ENCODE measurements at places on chromosomes 5 and 9.
A peak's percentile ranks its signal among the peaks of the same experiment; 100 is the strongest.

DNA sequence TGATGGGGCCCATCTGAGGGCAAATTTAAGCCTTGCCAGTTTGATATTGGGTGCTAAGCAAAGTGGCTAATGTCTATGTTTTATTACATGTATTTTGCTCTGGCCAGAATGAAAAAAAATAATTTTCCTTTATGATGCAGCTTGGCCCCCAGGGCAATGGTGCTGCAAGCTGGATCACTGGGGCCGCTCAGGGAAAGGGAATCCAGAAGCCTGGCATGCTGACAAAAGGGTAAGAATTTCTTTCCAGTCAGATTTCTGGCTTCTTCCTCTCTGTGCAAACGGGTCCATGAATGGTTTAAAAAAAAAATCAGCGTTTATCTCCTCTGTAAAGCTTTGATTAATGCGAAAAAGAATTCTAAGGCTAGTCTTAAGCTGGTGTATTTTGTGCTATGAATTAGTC, 138.4 kb downstream of the MAPKAP1 start:
- DNase-seq, result peak; percentile 83

DNA sequence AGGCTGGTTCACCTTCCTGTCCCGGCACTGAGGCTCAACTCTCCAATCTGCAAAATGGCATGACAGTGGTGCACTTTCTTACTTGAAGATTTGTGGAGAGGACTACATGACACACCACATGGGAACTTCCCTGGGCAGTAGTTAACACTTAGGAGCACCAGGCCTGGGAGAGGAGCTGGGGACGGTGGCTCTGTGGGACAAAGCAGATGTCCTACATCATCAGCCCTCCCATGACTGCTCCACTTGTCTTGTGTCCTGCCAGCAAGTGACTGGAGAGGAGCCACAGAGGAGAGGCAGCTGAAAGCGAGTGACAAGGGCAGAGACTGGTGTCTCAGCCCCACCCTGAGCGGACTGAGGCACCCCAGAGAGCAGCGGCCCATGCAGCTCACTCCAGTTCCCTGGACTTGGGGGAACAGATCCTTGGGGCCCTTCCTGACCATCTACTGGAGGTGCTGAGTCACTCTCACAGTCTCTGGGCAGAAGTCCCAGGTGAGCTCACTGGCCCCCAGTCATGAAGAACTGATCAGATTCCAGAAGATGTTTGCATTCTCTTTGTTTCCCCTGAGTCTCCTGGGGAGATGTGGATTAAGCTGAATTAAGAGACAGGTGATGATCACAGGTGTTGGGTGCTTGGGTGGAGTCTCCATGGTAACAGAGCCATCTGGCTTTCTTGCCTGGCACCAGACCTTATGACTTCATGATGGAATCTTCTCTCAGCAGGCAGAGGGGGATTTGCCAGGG, 13.2 kb upstream of the SLC25A48 start:
- peak; percentile 9 for DNase-seq

DNA sequence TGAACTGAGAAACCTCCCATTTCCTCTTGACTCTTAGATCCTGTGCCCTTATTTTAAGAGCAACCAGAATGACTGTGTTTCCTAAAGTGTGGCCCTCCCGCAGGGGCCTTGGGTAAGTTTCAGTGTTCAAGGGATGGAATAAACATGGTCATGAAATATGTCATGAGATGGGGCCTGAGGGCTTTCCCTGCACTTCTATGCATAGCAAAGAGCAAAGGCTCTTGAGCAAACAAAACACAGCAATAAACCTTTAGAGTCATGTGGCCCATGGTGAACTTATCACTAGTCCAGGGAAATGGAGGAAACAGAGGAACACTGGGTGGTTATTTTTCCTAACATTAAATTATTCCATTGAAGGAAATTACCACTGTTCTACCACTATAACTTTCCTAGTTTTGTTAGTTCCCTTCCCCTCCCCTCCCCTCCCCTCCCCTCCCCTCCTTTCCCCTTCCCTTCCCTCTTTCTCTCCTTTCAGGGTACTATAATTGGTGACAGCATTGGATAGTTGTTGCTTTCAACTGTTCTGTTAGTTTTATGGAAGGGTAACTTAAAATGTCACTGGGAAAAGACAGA, 72.4 kb downstream of the CTSL start:
- no peak for DNase-seq

- DNase-seq, result no peak
Measured at GRCh38 chr5:553874-554273, 29.6 kb upstream of the SLC9A3 start.

GRCh38 chr9:125332527-125332926, 70.9 kb downstream of the GAPVD1 start:
- no peak for DNase-seq

DNA sequence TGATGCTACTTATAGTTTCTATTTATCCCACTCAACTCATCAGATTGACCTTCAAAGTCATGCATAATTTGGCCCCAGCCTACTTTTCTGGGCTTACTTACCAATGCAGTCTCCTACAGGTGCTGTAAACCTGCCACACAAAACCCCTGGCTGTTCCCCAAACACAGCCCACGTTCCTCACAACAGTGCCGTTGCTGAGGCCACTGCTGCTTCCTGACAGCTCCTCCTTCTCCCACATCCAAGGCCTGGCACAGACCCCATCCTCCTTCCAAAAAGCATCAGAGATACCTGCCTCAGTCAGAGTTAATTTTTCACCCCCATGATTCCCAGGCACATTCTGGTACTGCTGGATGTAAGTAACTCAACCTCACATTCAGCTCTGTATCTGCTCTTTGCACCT, 68.1 kb upstream of the SIMC1 start:
- DNase-seq, result no peak

- DNase-seq, result peak; percentile 71
Measured at GRCh38 chr5:32869216-32869615, 158.1 kb downstream of the NPR3 start.

DNA sequence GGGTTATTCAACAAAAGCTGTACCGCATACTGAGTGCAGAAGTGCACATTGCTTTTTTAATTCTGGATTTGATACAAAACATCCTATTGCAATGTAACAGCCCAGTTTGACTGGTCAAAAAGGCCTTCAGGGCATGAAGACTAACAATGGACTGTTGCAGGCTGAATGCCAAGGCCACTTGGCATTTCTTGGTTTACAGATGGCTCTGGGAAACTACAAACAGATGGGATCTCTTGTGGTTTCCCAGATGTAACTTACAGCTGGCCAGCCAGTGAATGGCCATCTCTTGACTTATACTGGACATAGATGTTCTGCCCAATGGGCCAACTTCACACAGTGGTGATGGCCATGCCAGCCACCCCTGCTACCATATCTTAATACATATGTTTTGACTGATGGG, 36.8 kb downstream of the UGT3A2 start:
- peak; percentile 50 for DNase-seq

GRCh38 chr9:137053944-137054931, at the start of gene ENTPD2:
Gene ENTPD2 (minus strand): TSS chr9:137054061. CDS start chr9:137053997, 64 bp downstream.
- no peak for DNase-seq

- no peak for DNase-seq
Measured at GRCh38 chr9:131149688-131150053, 24.3 kb downstream of the NUP214 start.

- peak; percentile 11 for DNase-seq
Measured at GRCh38 chr5:79120221-79120620, 8.6 kb downstream of the BHMT start.

- DNase-seq, result peak; percentile 94
Measured at GRCh38 chr9:4077499-4078102, 222.3 kb downstream of the GLIS3 start.

GRCh38 chr5:57327561-57328367, 153.9 kb downstream of the GPBP1 start:
- DNase-seq, result peak; percentile 79

GRCh38 chr9:111559000-111559610, 34.1 kb downstream of the ZNF483 start:
- DNase-seq, result peak; percentile 62

DNA sequence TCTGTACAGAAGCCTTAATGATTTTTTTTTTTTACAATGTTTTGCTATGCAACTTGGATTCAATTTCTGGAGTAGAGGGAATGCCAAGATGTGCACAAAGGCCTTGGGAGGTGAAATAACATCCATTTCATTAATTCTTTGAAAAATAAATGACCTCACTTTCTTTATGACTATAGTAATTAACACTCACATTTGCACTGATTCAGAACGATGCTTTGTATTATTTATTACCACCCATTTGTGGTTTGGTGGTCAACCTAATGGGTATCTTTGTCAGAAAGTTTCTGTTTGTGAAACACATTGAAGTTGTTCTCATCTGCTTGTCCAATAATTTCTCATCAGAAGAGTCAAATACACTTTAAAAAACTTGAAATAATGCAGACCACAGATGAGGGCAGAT, 169.3 kb downstream of the NTRK2 start:
- DNase-seq, result no peak

- DNase-seq, result peak; percentile 97
Measured at GRCh38 chr9:97510797-97511654, 9.6 kb downstream of the TMOD1 start.

DNA sequence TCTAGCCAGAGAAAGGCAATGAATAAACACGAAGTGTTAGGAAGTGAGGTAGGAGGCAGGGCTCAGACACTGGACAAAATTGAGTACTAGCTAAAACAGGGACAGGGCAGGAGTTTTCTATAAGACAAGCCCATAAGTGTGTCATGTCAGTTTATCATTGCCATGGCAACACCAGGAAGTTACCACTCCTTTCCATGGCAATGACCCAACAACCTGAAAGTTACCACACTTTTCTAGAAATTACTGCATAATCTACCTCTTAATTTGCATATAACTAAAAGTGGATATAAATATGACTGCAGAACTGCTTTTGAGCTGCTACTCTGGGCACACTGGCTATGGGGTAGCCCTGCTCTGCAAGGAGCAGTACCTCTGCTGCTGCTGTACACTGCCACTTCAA, 442.5 kb upstream of the COX7C start:
- peak; percentile 1 for DNase-seq

DNA sequence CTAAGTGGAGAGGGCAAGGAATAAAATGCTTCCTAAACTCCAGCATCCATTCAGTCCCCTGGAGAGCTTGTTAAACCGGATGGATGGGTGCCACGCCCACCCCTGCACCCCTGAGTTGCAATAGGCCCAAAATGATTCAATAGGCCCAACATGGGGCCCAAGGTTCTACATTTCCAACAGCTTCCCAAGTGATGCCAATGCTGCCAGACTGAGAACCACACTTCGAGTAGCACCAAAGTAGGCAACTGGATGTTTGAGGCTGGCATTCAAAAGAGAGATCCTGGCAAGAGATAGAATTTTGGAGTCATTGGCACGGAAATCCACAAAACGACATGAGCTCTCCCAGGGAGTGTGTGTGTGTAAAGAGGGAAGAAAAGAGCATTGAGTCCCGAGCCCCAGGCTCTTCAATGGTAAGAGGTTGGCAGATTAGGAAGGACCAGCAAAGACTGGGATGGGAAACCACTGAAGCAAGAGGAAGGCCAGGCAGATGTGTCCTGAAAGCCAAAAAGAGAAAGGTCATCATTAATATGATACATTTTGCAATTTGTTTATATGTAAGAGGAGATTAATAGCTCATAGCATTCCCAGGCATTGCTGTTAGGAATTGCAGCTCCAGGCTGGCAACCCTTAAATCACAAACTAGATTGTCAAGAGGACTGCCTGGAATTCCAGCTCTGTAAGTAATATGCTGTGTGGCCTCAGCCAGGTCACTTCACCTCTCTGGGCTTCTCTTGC, 130.6 kb downstream of the KCNIP1 start:
- no peak for DNase-seq

DNA sequence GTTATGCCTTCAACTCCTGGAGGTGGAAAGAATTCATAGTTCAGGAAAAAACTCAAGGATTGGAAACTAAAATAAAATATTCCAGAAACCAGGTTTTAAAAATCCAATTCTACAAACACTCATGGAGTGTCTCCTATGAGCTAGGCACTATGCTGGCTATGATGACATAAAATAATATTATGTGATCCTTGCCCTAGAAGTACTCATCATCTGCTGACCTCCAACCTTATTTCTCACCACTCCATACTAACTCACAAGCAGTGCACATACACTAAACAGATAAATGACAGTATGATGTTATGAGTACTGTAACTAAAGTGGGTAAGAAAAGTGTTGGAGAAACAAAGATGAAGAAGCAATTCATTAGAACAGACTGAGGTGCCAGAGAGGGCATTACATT, 93.2 kb upstream of the NR5A1 start:
- no peak for DNase-seq

DNA sequence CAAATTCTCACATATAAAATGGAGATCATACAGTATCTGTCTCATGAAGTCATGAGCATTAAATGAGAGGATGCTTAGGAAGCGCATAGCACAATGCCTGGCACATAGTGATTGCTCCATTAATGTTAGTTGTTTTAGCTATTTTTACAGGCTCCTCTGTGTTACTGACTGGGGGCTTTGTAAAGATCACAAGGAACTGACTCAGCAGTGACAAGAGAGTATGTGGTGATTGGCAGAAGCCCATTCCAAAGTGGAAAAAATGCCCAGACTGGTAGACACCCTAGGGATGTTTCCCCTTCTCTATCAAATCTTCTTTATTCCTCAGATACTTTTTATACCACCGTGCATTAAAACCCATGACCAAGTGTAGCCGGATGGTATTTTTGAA, 33.5 kb downstream of the ABLIM3 start:
- peak; percentile 52 for DNase-seq

GRCh38 chr5:169801781-169802180, 164.7 kb downstream of the DOCK2 start:
- no peak for DNase-seq

DNA sequence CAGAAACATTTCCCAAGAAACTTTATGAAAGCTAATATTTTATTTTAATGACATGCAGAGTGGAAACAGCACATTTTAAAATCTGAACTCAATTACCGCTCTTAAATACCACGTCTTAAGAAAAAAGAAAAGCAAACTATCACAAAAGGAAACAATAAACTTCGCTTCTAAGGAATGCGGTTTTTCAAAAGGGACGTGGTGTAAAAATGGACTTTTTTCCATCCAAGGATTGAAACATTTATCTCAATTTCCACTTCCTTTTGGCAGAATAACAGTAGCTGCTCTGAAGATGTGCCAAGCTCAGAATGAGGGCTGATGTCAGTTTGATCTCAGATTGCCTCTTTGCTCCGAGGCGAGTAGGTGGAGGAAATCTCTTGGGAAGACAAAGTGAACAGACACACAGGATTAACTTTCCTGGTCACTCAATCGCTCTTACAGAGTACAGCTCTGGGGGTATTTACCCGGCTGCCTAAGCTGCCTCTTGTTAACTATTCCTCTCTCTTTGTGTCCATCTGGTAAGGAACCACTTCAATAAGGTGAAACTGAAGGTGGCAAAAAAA, 158.5 kb downstream of the TRPM6 start:
- no peak for DNase-seq

DNA sequence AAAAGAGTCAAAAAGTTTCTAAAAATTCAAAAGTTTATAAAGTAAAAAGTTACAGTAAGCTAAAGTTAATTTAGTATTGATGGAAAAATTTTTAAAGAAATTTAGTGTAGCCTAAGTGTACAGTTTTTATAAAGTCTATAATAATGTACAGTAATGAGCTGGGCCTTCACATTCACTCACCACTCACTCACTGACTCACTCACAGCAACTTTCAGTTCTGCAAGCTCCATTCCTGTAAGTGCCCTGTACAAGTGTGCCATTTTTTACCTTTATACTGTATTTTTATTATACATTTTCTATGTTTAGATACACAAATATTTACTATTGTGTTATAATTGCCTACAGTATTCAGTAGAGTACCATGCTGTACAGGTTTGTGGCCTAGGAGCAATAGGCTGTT, 239.5 kb upstream of the MAP3K1 start:
- peak; percentile 31 for DNase-seq

Data from M059J (cell line).